NCI-H2029 (cell line): ENCODE measurements at places on chromosomes 11 and 22.

DNA sequence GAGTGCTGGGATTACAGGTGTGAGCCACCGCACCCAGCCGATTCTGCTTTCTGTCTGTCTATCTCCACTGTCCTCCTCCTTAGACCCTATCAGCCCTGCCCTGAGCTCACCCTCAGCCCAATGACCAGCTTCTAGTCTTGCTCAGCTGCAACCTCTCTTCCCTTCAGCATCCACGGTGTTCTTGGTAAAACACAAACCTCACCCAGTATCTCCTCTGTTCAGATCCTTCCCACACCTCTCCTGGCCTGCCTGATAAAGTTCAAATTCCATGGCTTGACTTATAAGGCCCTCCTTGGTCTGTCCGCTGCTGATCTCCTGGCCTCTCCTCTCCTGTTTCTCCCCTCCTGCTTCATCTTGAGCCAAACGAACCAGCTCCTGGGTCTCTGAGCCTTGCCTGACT is 14.5 kb upstream of the NCF4 start:
- no peak for DNase-seq

DNA sequence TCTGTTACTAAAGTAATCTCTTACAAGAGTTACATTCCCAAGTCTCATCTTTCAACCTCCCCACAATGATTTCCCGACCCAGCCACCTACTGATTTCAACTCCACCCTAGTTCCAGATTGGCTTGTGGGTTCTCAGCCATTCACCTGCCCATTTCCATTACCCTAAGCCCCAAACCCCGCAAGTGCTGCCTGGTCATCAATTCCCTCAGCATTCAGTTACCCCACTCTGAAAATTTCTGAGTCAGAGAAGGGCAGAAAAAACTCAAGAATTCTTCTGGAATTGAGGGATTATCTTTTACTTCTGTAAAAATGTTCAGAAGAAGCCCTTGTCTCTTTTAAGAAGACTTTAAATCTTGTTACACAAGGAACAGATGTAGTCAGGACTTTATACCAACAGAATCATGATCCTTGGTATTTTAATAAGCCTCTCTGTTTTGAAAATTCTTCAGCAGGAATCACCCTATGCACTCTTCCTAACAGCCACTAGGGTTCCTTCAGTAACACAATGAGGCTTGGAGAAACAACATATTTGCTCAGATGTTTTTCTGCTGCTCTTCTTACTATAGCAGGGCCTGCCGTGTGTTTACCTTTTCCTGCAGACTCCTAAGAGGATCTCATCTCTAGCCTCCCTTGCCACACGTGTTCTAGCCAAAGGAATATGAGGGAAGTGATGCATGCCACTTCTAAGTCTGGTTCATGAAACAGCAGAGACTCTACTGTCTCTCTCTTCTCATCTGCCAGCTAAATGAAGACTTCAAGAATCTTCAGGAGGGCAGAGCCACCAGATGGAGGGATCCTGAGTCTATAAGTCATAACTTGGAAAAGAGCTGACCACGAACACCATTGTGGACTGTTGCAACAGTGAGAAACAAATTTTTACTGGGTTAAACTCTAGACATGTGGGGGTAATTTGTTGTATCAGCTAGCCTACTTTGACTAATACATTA is 29.3 kb upstream of the PAMR1 start:
- no peak for DNase-seq

DNA sequence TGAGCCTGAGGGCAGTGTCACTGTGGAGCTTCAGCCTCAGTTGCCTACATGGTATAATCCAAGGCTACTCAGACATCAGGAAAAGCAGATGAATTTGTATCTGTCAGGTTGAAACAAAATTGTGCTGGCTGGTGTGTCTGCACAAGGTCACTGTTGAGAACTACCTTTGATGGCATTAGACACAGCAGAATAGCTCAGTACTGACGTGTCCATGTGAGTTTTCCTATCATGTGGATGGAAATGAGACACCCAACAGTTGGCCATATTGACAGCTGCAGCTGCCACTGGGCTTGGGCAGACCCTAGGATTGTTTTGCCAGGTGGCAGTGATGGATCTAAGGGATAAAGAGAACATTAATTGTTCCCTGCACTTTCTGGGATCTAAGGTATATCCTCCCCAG is 15.8 kb downstream of the CCDC134 start:
- no peak for DNase-seq

DNA sequence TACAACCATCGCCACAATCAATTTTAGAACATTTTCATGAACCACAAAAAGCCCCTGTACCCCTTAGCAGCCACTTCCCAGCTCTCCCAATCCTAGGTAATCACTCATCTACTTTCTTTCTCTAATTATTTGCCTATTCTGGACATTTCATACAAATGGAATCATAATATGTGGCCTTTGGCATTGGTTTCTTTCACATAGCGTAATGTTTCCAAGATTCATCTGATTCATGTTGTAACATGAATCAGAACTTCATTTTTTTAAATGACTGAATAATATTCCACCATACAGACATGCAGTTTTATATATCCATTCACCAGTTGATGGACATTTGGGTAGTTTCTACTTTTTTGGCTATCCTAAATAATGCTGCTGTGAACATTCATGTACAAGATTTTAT is 56.2 kb upstream of the RCN1 start:
- no peak for DNase-seq

DNA sequence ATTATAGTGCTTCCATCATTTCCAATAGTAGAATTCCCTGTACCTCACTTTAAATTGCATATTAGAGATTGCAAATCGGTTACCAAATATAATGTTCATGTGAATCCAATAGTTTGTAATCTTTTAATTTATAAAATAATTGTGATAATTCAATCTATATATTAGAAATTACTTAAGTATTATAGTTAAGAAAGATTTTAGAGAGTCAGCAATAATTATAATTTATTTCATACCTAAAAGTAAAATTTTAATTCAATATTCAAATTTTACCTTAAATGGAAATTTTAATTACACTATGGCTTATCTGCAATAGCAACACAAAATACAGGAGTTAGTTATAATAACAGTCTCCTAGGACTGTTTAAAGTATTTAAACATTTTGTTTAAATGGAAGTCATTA is 13.5 kb downstream of the CCDC179 start:
- DNase-seq, result no peak

GRCh38 chr22:22770280-22770871 is 117.2 kb upstream of the IGLL5 start:
- peak; percentile 10 for DNase-seq

GRCh38 chr11:18618342-18619025 is 15.7 kb downstream of the SPTY2D1 start:
- DNase-seq, result no peak

GRCh38 chr22:46121079-46121478 is 29.2 kb upstream of the PPARA start:
- no peak for DNase-seq

DNA sequence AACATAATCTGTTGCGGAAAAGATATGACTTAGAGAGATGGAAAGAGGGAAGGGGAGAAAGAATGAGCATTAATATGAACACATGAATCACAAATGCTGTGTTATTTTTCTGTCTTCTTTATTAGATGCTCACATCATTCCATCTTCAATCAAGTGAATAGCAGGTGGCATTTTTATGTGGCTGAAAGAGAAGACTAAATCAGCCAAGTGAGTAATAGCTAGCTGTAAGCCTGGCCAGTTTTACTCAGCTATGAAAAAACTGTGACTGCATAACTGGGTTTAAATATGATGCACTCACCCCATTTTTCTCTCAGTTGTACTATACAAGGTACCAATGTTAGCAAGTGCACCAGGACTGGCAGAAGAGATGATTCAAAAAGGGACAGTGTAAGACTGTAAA is 571.1 kb downstream of the JRKL start:
- no peak for DNase-seq

- DNase-seq, result no peak
Measured at GRCh38 chr22:37563153-37564081, 3.1 kb downstream of the CDC42EP1 start.

DNA sequence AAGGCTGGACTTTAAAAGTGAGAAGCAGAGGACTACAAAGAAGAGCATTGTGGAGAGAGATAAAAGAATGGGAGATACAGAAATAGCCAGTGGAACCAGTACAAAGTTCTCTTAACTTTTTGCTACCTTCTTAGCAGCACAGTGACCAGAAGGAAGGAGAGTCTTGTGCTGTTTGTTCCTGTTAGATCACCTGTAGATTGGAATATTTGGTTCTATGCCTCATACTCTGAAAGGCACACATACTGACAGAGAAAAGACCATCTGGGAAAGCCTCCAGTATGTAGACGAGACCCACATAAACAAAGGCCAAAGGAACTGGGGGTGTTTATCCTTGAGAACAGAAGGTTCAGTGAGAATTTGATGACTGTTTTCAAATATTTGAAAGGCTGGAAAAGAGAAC is 18.7 kb downstream of the RNF141 start:
- no peak for DNase-seq

DNA sequence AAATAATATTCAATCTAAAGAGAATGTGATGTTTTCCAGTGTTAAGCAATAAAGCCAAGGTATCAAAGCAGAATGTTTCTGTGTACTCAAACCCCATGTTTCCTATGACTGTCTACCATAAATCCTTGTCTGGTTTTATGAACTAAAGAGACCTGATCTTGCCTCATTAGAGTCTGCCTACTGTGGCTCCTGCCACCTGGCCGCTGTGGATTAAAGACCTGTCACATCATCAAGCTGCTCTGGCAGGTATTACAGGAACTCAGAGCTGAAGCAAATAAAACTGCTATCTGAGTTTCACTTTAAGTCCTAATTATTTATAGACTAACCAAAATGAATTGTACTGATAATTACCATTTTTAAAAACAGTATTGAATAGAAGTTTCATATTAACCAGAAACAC is 207.8 kb upstream of the CCDC90B start:
- DNase-seq, result no peak

- no peak for DNase-seq
Measured at GRCh38 chr11:47667135-47667534, 24.8 kb upstream of the MTCH2 start.

DNA sequence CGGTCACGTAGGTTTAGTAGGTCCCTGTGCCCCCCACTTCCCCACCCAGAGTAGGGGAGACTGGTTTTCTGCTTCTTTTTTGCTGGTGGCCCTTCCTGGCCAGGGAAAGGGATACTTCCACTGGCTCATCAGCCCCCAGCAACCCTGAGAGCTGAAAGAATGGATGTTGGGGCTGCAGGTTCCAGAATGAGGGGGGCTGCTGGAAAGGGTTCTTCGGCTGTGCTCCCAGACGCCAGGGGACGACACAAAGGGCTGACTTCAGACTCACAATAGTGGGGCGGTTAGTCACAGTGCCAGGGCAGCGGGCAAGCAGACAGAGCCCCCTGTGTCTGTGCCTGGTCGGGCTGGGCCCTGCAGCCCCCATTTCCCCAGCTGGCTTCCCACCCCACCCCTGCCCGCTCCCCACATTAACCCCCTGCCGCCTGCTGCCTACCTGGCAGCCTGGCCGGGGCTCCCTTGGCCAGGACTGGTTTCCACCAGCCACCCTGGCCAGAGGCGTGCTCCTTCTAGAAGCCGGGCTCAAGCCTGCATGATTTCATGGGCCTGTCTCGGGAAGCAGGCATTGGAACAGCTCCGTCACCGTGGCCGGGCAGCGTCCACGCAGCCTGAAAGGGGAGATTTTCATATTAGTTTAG is 79.1 kb upstream of the WNT7B start:
- no peak for DNase-seq

- peak; percentile 72 for DNase-seq
Measured at GRCh38 chr11:2655834-2656622, 43.8 kb downstream of the KCNQ1OT1 start.

- DNase-seq, result no peak
Measured at GRCh38 chr22:19422440-19423301, 8.9 kb downstream of the HIRA start.

DNA sequence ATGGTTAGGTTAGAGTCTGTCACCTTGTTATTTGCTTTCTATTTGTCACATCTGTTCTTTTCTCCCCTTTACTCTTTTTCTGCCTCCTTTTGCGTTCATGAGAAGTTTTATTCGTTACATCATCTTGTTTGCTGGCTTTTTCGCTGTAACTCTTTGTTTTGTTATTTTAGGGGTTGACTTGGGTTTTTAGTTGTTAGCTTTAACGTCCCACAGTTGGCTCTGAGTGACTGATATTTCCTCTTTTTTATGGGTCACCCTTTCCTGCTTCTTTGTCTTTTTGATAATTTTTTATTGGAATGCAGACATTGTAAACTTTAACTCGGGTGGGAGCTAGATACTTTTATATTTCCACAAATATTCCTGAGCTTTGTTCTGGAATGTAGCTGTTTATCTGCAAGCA is 13.3 kb upstream of the TNNT3 start:
- DNase-seq, result no peak

DNA sequence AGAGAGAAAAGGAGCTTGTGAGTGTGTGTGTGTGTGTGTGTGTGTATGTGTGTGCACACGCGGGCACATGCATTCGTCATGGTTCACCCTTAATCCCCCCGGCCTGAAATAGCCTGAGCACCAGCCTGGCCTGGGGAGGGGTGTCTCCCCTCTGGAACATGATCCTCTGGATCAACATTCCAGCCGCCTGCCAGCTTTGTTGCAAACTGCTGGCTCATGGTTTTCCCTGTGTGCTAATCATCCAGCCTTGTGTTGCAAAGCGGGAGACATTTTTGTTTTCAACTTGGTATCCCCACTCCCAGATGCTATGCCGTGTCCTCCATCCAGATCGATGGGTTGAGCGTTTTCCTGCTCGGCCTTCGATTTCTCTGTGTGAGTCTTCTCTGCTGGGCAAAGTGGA is 94.3 kb downstream of the FEZ1 start:
- DNase-seq, result no peak

DNA sequence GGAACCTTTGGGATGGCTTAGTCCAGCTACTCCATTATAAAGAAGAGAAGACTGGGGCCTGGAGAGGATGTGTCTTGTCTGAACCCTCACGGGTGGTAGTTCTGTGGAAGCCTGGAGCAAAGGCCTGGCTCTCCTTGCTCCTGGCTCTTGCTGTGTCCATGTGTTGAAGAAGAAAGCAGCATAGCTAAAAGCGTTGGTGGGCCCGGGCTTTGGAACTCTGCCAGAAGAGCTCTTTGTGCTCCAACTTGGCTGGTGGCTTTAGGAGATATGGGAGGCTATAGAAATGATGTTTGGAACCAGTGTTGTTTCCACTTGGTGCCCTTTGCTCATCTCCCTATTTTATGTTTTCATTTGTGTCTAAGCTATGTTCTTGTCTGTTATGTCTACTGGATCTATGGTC is 131.1 kb downstream of the DBX1 start:
- DNase-seq, result no peak

DNA sequence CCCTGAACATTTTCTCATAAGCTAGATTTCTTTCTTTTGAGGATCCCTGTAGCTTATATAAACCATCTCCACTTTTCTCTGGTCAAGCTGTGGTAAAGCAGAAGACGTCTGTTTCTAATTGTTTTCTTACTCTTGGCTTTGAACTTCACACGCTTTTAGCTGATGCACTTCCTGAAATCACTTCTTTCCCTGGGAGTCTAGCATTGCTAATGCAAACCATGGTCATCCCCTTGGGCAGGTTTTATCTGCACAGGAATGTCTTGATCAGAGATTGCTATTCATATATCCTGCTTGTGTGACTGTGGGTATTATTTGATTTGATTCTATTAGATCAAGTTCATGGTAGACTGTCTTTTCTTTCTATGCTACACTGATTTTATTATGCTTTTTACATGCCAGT is 199.2 kb upstream of the POU2AF2 start:
- no peak for DNase-seq

- DNase-seq, result no peak
Measured at GRCh38 chr22:29816539-29816938, 21.5 kb downstream of the ASCC2 start.
